ENCODE measurements at places on chromosomes 3 and 15. TPM values are rescaled to one million over a fixed set of nuclear protein-coding genes. Genes with fewer than 3 reads are reported as not detected.
A peak's percentile ranks its signal among the peaks of the same experiment; 100 is the strongest.

The CAMK2N2 gene
- not detected for total RNA-seq

The TMEM207 gene
- not detected for total RNA-seq

The CLDN11 gene
- total RNA-seq = 515 TPM

DNA sequence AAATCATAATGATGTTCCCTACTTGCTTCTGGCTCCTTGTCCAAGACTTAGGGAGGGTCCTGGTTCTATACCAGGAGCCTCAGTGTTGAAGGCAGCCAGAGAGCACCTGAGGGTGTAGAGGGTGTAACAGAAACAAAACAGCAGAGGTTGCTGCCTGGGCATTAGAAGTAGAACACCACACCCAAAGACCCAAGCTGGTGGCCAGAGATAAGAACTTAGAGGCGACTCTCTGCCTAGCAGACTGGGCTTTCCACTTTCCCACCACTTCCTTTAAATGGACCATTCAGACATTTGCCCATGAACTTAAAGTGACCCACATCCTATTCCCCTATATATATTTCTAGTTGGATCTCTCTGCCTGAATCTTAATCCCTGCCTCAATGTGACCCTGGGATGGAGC lies 189.8 kb downstream of the KLF13 start:
- no peak for DNase-seq

GRCh38 chr15:68234060-68234459 lies 4.5 kb upstream of the CLN6 start:
- DNase-seq = no peak

DNA sequence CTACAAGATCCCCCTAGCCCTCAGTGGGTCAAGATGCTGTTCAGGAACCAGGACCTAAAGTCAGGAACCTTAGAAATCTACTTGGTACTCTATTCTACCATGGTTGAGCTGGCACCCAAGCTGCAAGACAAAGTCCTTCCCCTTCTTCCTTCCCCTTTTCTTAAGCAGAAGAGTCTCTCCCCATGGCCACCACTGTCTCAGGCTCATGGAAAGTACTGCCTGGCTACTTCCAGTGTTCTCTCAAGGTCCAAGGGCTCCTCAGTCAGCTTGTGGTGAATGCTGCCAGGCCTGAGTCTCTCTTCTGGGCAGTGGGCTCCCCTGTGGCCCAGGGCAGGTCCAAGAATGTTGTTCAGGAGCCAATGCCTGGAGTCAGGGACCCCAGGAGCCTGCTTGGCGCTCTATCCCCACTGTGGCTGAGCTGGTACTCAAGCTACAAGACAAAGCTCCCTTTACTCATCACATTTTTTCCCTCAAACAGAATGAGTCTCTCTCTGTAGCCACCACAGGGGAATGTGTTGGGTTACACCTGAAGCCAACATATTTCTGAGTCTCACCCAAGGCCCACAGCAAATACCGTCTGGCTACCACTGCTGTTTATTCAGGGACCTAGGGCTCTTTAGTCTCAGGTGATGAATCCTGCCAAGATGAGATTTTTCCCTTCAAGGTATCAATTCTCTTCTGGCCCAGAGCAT lies 18.1 kb upstream of the SLC27A2 start:
- DNase-seq = no peak

GRCh38 chr3:2923390-2923789 lies 186.8 kb downstream of the IL5RA start:
- DNase-seq = no peak

- no peak for DNase-seq
Observed at GRCh38 chr3:117184574-117184973, 475.0 kb downstream of the TUSC7 start.

The LSAMP gene
- total RNA-seq = not detected

DNA sequence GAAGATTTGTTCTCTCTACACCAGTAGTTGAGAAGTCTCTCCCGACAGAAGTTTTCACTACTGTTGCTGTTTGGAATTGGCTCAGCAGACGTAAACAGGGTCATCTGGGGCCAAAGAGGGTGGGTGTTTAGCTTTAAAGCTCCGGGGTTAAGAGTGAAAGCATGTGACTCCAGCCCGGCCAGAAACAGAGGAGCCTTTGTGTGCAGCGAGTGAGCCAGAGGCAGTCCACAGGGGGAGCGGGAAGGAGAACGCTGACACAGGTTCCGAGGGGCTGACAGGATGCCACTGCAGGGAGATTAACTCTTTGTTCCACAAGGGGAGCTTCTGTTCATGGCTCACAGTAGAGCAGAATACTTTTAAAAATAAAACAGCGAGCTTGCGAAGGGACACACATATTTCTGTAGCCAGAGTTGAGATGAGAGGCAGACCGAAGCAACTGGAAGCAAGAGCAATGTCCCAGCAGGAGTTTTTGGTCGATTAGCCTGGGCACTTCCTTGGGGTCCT lies 26.9 kb downstream of the BMF start:
- DNase-seq = peak; percentile 92

The PRR20G gene
- total RNA-seq = not detected

The FAM98B gene
- 7.0 TPM for total RNA-seq

DNA sequence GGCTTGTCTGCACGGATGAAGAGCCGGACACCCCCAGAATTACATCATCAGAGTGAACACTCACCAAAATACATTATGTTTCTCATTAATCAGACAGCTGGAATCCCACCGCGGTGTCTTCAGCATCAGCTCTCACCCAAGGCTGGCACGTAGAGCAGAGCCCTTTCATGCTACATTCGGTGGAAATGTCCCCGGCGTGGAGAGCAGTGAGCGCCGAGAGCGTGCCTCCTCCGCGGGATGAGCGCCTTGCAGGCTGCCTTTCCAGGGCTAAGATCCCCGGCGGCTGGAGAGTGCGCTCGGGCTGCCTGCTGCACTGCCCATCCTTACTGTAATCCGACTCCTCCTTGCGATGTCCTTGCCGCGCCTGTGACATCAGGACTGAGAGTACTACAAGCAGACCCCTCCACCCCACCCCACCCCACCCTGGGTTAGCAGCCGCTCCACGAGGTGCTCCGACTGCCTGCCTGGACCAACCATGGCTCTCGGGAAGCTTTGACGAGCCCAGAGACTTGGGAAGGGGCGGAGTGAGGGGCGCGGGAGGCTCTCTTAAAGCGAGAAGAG lies at the start of gene ZNF385D:
Gene ZNF385D, minus strand, starts transcription at position 380 of the 561 bp plus-strand sequence. Its CDS starts 294 bp downstream, at position 86.
- peak; percentile 14 for DNase-seq

The SCAANT1 gene
- total RNA-seq = not detected

The AMIGO3 gene
- 1.0 TPM for total RNA-seq

DNA sequence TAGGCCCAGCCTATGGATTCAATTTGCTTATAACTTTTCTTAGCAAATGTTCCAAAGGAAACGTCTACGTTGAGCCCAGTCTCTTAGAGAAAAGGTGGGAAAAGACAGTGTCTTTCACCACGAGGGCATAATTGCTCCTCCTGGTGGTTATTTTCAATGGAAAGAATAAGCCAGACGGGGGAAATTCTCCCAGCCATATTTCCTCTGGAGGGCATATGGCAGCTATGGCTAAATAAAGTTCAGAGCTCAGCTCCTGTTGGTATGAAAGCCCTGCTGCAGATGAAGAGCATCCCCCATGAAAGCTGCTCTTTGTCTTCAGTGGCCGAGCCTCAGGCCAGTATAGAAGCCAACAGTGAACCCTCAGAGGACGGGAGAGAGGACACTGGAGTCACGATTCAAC lies 297.9 kb downstream of the RYR3 start:
- peak; percentile 4 for DNase-seq

DNA sequence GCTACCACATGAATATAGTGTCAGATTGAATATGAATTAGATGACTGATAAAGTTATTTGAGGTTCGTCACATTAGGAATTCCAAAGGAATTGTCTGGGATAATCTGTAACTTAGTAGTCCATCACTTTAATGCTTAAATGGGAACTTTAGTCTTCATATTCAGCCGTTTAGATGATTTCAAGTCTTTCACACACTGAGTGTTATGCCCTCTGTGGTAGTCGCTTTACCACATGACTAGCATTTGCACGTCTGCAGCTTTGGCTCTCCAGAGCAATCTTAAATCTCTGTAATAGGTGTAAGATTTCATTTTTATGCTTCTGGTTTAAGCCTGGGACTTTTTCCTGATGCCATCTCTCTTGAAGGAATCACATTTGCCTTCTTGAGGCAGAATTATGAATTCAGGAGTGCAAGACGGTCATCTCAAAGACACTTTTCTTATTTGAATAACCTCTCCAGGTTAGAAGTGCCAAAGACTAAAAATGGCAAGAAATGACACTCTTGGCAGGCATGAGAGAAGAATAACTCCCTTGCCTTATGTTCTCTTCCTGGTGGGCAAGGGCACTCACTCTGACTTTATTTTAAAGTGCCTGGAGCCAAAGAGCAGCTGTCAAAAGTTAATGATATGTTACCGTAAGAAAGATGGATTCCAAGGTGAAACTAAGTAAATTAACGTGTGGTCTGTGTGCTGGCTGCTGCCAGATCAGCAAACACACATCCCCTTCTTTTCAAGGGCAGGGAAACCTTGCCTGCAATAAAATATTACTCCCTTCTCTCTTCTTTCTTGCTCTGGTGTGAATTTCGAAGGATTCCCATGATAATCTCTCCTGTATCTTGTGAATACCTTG lies 153.3 kb downstream of the B3GALNT1 start:
- DNase-seq = no peak

The C15orf62 gene
- total RNA-seq = 1.0 TPM

GRCh38 chr15:84821501-84822021 lies 4.4 kb downstream of the ALPK3 start:
- peak; percentile 49 for DNase-seq

DNA sequence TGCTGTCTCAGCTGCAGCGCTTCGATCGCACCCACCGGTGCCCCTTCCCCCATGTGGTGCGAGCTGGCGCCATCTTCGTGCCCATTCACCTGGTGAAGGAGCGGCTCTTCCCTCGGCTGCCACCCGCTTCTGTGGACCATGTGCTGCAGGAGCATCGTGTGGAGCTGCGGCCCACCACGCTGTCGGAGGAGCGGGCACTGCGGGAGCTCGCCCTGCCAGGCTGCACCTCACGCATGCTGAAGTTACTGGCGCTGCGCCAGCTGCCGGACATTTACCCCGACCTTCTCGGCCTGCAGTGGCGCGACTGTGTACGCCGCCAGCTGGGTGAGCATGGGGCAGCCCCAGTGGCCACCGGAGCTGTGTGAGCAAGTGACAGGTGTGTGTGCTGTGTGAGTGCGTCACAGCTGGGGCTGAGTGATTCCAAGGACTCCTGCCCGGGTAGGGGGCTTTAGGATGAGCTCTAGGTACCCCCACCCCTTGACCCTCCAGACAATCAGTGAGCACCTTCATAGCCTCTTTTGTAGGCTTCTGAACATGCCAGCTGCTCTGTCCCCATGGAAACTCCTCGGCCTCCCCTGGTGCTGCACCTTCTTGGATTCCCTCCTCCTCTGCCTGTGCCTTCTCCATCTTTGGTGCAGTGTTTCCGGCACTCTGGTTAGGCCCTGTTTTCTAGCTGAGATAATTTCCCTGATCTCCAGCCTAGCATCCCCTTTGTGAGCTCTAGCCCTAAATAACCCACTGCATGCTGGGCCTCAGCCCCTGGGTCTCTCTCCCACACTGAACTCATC lies 7.0 kb downstream of the C15orf39 start:
- DNase-seq = no peak

DNA sequence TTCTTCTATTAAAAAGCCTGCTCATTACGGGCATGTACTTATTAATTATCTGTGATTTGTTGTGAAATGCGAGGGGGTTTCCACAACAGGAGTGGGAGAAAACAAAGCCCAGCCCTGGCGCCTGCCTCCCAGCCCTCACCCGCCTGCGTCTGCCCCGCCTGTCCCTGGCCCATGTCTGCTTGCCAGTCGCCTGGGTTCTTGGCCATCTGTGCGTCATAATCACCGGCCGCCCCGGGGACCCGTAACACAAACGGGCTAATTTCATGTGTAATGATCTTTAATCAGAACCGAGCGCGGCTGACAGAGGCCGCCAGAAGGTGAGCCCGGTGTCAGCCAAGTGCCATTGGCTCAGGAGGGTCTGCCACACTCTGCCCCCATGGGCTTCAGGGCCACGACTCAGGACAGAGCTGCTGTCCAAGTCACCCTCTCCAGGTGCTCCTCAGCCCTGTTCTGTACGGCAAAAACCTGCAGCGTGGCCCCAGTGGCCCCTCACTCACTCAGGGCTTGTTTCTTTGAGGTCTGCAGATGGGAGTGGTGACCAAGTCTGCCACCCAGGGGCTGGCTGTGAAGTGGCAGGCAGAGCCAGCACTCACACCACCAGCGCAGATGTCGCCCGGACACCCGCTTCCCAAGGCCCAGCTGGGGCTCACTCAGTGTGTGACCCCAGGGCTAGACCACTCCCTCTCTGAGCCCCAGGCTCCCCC lies 28.8 kb upstream of the TMEM115 start:
- peak; percentile 31 for DNase-seq

DNA sequence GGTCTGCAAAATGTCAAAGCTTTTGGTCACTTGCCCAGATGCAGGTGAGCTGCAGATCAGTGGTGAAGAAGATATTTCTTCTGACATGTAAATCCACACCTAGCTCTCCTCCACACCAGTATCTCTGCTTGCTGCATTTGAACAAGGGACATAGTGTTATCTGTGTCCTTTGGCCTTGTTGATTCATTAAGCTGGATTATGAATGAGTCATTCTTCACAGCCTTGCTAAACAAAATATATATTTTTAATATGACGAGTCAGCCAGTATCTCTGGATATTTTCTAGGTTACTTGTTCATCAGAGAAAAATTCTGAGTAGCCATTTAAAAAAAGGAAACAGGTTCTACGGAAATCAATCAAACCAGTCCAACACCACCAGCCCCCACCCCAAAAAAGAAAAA lies 190.6 kb upstream of the ADAMTS9 start:
- DNase-seq = peak; percentile 42

DNA sequence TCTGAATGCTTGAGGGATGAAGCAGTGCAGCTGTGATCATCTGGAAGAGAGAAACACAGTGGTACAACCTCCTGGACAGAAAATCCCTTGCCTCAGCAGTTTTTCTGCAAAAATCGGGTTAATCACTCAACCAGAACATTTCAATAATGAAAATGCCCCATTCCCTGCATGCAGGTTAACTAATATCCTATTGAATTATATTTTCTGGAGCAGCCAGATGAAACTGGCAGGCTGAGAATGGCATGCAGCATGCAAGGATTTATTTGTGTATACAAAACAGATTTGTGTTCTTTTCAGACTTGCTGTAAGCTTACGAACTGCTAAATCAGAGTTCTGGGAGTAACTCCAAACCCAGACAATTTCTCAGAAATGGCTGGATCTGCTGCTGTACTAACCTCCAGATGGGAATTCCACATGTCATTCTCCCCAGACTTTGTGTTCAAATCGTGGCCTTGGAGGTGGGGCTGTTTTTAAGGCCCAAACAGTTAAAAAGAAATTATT lies 39.1 kb downstream of the SLC9A9 start:
- DNase-seq = no peak

GRCh38 chr3:127799476-127800222 lies 22.7 kb downstream of the MGLL start:
- DNase-seq = peak; percentile 92

Measured in dermis blood vessel endothelial cell (primary cell).